ENCODE measurements at places on chromosomes 5 and 9.

- DNase-seq: no peak
Observed at GRCh38 chr5:172550996-172551395, 90.1 kb upstream of the NEURL1B start.

- DNase-seq: no peak
Observed at GRCh38 chr5:100690036-100690560, 154.9 kb downstream of the FAM174A start.

GRCh38 chr5:131279204-131279603 is 15.4 kb downstream of the CDC42SE2 start:
- DNase-seq: no peak

GRCh38 chr5:108620516-108620915 is 127.2 kb upstream of the FER start:
- no peak for DNase-seq

- no peak for DNase-seq
Observed at GRCh38 chr5:110460837-110461236, 265.6 kb downstream of the TMEM232 start.

- no peak for DNase-seq
Observed at GRCh38 chr5:1255081-1255561, 29.9 kb downstream of the SLC6A18 start.
